ENCODE measurements at places on chromosomes 7 and 10.

GRCh38 chr10:6382081-6382480, 179.3 kb downstream of the PFKFB3 start:
- no peak for DNase-seq

- DNase-seq: no peak
Observed at GRCh38 chr10:80421050-80421706, 12.8 kb downstream of the PRXL2A start.

DNA sequence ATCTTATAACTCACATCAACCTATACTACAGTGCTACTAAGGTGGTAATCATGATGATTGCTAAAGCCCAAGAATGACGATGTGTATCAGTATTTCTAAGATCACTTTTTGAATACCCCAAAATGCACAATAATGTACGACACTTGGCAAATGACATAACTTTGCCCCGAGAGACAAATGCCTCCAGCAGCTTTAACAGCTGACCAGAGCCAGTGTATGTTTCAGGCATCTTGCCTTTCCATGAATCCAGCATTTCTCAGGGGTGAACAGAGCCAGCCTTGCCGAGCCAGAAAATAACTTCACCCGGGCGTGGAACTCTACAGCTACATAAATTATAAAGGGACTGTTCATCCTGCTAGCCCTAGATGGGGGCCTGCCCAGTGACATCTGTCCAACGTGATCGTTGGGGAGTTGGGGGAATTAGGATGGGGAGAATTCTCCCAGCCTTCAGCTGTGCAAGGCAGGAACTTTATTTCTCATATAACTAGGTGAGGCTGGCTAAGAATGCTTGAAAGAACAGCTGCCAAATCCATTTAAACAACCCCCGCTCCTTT, 1.8 kb downstream of the IGFBP3 start:
- no peak for DNase-seq

- DNase-seq: no peak
Observed at GRCh38 chr10:58588673-58589265, 76.1 kb downstream of the BICC1 start.

DNA sequence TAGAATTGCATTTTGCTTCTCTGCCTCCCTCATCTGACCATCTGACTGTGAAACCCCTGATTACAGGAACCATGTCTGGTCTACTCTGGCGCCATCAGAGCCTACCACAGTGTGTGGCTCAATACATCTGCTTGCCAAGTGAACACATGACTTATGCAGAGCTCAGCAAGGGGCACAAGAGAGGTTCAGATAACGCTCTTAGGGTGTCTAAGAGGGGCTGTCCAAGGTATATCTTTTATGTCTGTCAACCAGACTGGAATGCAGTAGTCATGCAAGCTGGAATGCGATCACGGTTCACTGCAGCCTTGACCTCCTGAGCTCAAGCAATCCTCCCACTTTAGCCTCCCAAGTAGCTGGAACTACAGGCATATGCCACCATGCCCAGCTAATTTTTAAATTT, 10.3 kb upstream of the RRP12 start:
- no peak for DNase-seq

- no peak for DNase-seq
Observed at GRCh38 chr10:94205396-94205831, 157.3 kb downstream of the NOC3L start.

GRCh38 chr7:152145853-152146466, 120.5 kb downstream of the GALNT11 start:
- no peak for DNase-seq

- no peak for DNase-seq
Observed at GRCh38 chr10:10831085-10831484, 186.6 kb upstream of the CELF2 start.

DNA sequence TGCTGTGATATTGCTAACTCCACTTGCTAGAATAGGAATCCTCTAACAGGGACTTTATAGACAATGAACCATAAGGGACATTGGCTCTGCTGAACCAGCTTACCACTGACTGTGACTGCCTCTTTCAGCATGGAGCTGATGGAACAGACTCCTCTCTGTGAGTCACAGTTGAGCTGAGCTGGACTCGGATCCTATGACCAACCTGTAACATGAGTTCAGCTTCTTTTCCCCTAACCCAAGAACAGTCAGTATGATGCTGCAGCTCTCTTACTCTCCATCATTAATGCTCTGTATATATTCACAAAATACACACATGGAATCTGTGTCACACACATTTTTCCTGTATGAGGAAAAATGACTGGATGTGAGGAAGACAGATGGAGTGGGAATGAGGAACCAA, 177.9 kb upstream of the BET1 start:
- no peak for DNase-seq

GRCh38 chr7:52944921-52945320, 90.5 kb upstream of the POM121L12 start:
- no peak for DNase-seq

- no peak for DNase-seq
Observed at GRCh38 chr10:88702848-88703597, 3.0 kb upstream of the LIPK start.

DNA sequence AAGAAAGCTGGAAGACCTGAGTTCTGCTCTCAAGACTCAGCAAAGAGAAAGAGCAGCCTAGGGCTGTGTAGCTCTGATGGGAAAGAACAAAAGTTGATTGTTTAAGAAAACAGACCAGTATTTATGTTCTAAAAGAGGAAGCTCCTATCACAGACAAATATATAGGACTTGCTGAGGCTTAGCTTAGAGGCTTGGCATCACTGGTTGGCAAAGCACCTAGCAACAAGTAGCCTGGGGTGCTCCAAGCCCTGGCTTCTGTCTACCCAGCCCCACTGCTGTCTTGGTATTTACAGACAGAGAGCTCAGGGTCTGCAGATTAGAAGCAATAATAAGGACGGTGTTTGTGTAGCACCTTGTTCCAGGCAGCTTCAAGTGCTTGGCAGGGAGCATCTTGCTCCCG, 36.9 kb upstream of the CCDC3 start:
- DNase-seq: no peak
